Thoracic aorta (tissue), 2 donors: ENCODE measurements at places on chromosomes 5 and 9. TPM values are rescaled to one million over a fixed set of nuclear protein-coding genes. Genes with fewer than 3 reads are reported as not detected.

DNA sequence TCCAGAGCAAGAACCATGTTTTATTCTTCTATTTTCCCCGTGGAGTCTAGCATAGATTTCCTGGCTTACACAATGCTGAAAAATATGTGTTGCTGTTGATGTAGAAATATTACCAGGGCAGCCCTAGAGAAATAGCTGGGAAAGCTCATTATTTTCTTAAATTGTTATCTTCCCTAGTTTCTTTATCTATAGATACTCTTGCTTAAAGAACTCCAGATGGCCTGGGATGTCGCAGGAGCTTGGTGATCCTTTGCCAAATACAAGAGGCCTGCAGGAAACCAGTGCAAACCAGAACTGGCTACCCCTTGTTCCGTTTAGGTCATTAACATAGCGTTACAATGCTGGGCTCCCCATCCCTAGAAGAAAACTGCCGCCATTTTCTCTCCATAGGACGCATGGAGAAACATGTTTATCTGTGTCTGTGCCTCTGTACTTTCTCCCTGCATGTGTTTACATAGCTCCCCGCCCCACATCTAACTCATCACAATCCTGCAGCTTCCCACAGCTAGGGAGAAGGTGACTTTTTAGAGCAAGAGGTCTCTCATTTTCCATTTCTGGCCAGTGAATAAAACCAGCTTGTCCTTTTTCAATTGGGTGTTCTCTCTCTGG lies 6.4 kb downstream of the PRLR start:
- no peak for DNase-seq

DNA sequence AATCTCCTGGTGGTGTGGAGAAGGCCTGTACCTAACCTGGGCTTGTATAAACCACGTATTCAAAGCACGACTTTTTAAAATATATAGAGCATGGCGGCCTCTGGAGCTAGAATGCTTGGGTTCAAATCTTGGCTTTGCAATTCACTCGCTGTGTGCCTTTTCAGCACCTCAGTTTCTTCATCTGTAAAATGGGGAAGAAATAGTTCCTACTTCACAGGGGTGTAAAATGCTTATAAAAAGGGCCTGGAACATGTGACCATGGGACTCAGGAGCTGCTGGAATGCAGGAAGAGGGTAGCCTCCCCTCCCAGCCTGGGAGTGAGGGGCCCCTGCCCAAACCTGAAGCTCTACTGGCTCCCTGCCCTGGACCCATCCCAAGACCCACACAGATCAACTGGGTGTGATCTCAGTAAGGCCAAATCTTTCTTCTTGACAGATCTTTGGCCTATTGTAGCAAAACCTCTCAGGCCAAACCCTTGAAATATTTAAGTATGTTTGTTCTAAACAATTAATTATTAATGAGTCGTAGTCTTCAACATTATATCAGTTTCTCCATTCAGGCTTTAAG lies 269.0 kb downstream of the ZSWIM6 start:
- DNase-seq: no peak

Gene PDCD1LG2
- total RNA-seq: 4.5 TPM

DNA sequence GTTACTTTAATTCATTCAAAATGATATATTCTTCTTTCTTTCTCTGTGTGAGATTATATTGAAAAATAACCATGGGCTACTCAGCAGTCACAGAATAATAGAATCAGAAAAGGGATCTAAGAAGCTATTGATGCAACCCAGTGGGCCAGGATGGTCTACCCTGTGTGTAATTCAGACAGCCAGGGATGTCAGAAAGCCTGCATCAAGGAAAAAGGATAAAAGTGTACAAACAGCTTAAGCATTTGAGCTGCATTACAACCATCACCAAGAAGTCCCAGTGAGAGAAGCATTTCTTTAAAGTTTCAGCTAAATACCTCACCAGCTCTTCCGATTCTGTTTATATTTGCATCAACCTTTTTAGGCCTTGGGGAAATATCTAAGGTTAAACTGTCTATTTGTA lies 37.8 kb upstream of the PPP3R2 start:
- DNase-seq: no peak

- DNase-seq: no peak
Observed at GRCh38 chr5:129760636-129761325, 12.9 kb downstream of the MINAR2 start.

- DNase-seq: no peak
Observed at GRCh38 chr9:72383978-72384709, 19.1 kb upstream of the ZFAND5 start.

GRCh38 chr9:33234511-33235467 lies 5.2 kb upstream of the SPINK4 start:
- DNase-seq: no peak

DNA sequence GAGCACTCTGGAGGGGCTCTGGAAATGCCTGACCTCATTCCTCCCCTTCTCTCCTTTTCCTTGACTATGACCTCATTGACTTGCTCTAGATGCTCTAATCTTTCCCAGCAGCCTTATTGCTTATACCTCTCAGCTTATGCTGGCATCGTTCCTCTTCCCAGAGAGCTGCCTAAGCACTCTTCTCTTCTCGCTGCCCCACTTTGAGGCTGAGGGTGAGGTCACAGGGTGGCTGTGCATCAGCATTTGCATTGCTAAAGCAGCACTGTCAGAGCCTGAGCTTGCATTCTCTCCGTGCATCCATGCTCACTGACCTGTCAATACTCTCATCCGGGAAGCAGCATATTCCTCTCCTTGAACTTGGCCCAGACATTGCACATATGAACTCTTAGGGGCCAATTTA lies 96.4 kb upstream of the NTRK2 start:
- no peak for DNase-seq

- DNase-seq: no peak
Observed at GRCh38 chr5:10339058-10339811, 14.3 kb upstream of the MARCHF6 start.

GRCh38 chr5:94314460-94315131 lies 303.8 kb downstream of the KIAA0825 start:
- DNase-seq: no peak

Gene SEMA6A
- 11.4 TPM for total RNA-seq

Gene SLC9A3
- 1.6 TPM for total RNA-seq

DNA sequence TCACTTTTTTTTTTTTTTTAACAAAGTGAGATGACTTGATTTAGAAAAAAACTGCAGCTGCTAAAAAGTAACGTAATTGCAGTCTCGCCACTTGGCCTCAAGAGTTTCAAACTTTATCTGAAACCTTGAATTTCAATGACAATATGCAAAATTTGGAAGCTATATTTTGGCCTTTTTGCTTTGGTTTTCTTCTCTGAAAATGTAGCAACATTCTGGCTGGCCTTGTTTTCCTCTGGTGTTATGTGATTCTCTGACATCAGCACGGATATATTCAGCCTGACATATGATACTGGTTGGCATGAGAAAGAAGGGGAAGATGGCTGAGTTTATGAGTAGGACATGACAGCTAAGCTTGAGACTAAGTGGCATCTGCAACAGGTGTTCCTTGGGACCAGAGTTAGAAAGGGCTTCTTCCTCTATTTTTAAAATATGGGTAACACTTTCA lies 136.5 kb downstream of the MEF2C start:
- DNase-seq: no peak

DNA sequence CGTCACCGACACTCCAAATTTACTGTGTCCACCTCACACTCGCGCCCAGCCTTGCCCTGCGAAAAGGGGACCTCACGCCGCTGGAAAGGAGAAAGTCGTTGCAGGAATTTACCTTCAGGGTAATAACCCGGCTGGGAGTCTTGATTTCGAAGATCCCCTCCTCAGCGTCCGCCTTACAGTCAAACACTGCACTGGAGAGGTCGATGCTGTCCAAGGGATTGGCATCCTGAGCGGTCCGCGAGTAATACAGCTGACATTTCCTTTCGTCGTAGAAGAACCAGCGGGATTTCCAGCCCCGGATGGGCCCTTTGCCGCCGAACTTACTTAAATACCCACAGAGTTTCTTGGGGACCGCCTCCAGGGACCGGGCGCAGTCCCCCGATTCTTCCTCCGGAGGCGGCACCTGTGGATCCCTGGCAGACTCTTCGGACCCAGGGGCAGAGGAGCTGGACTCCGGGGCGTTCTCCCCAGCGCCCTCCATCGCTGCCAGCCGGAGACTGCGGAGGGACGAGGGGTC lies 330 bp downstream of the TBC1D2 start:
- DNase-seq: no peak

Gene IL3
- not detected for total RNA-seq

DNA sequence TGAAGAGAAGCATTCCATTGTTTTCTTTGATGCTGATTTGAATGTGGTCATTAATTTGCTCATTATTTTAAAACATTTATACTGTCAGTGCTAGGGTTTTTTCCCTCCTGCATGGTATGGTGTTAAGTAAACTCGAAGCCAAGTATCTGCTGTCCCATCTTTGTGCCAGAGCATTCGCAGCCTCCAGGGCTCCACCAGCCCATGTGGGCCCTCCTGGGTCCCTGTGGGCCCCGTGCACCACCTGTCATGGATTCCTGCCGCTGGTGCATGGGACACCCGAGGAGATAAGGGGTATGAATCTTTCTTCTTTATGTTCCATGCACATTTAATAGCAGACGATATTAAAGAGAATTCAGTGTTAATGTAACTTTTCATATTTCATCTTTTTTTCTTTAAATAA lies 95.1 kb downstream of the TRIO start:
- DNase-seq: no peak

Gene DMRTA1
- not detected for total RNA-seq

GRCh38 chr9:123784518-123784917 lies 145.4 kb downstream of the DENND1A start:
- DNase-seq: no peak
